GM12892 (cell line): ENCODE measurements at places on chromosomes 2 and 18.
A peak's percentile ranks its signal among the peaks of the same experiment; 100 is the strongest.

DNA sequence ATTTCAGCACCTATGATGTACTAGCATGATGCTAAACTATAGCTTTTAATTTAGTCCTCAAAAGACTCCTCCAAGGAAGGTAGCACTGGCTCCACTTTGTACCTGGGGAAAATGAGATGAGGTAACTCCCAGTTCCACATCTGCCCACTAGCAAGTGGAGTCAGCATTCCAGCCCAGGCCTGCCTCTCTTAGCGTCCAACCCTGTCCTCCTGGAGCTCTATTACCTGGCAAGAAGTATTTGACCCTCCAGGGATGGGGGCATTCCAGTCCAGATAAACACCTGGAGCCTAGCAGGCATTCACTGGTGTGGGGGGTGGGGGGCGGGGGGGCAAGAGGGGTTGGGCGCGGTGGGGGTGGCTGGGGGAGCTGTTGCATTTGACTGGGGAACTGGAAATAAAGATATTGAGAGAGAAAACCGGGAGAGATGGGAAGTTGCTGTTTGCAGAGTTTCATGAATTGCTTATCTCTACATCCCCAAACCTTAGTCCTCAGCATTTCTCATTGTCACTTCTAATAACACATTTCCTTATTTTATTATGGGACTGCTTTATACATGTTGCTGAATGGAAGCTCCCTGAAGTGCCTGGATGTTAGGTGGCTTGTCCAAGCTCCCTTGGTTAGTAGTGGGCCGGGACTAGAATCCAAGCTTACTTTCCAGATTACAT lies 22.0 kb upstream of the FZD5 start:
- DNase-seq, result no peak

DNA sequence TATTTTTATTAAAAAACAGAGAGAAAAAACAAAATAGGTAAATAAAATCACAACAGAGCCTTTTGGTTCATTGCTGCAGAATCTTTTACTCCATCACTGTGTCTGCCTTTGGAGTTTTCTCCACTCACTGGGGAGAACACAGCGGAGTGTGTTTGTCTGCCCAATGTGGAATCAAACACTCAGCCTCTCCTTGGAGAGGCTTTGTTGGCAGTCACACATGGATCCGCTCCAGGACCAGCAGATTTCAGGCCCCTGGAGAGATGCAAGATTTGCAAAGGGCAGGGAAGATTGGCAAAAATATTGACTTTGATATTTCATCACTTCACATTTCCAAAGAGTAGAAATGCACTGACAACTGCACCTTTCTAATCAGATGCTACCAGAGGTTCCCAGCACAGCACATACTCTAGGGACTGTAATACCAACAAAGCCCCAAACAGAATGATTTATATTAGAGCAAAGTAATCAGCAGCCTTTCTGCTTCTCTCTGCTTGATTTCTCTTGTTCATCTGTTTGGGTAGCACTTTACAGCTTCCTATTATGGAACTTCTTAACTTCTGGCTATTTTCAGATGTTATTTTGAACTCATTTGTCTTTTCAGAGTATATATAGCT lies 1898.8 kb upstream of the PIK3C3 start:
- DNase-seq, result no peak

- peak; percentile 41 for DNase-seq
Measured at GRCh38 chr2:69946351-69947324, 14.8 kb downstream of the ASPRV1 start.

- no peak for DNase-seq
Measured at GRCh38 chr2:132965460-132965859, 295.5 kb upstream of the LYPD1 start.

- no peak for DNase-seq
Measured at GRCh38 chr2:69450735-69451416, 13.6 kb upstream of the NFU1 start.

- no peak for DNase-seq
Measured at GRCh38 chr2:238136820-238137537, 1.5 kb upstream of the KLHL30 start.

GRCh38 chr18:45974088-45974536 lies 7.0 kb upstream of the EPG5 start:
- DNase-seq, result no peak

DNA sequence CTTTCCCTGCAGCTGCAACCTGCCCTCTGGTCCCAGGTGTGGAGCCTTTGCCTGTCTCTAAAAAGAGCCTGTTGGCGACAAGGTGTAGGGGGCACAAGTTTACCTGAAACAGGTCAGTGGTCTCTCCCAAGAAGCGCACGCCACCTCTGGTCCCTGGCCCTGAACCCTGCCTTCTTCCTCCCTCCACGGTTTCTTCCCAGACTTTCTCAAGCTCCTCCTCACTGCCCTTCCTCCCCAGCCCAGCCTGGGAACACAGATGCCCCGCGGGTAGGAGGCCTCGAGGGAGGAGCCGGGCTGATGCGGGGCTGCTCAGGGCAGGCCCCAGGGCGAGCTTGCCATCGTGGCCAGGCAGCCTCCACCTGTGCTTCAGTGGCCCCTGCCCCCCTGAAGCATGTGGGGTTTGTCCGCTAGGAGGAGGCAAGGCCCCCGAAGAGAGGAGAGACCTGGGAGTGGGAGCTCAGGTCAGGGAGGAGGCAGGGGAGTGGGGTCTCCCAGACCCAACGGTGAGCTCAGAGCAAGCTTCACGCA lies 89.5 kb downstream of the SMAD7 start:
- DNase-seq, result no peak

DNA sequence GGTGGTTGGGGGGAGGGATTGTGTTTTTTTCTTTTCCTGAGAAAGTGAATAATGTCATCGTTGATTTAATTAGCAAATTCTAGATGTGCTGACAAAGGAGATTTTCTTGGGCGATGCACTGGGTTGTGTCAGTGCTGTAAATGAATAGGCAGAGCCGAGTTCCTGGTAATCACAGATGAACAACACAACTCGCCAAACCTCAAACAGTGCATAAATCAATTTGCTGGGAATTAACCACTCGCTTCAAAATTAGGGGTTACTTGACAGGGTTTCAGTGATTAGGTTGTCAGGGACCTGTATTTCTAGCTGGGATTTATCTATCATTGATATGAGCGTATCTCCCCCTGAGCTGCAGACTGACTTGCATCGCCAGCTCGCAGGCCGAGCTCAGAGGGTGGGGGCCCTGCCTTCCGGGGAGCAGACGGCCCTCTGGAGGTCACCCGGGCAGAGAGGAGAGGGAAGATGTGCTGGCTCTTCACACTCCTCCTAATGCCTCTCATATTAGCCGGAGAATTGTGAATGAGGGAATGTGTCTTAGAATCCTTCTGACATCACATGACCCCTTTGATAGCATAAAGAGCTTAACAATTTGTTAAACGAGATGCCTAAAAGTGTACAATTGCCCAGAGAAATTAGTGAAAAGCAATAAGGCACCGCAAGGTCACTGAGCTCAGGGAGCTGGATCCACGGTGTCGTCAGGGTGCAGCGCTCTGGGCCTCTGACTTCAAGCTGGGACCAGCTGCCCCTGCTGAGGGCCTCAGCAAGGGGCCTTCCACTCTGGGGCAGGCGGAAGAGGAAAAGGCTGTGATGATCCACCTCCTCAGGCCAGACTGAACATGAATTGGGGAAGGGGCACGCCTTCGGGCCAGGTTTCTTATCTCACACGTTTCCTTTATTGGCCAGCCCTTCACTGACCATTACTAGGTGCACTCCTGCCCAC lies 48.9 kb downstream of the SMIM21 start:
- no peak for DNase-seq

DNA sequence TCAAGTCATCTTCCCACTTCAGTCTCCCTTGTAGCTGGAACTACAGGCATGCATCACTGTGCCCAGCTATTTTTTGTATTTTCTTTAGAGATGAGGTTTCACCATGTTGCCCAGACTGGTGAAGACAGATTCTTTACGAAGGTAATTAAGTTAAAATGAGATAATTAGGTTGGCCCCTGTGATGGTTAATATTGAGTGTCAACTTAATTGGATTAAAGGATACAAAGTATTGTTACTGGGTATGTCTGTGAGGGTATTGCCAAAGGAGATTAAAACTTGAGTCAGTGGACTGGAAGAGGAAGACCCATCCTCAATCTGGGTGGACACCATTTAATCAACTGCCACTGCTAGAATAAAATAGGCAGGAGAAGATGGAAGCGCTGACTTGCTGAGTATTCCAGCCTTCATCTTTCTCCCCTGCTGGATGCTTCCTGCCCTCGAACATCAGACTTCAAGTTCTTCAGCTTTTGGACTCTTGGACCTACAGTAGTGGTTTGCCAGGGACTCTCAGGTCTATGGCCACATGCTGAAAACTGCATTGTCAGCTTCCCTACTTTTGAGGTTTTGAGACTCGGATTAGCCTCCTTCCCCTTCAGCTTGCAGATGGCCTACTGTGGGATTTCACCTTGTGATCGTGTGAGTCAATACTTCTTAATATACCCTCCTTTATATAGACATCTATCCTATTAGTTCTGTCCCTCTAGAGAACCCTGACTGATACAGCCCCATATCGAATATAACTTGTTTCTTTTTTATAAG lies 269.1 kb downstream of the TMX3 start:
- no peak for DNase-seq

GRCh38 chr2:201644001-201644400 lies 698 bp upstream of the TMEM237 start:
- no peak for DNase-seq

DNA sequence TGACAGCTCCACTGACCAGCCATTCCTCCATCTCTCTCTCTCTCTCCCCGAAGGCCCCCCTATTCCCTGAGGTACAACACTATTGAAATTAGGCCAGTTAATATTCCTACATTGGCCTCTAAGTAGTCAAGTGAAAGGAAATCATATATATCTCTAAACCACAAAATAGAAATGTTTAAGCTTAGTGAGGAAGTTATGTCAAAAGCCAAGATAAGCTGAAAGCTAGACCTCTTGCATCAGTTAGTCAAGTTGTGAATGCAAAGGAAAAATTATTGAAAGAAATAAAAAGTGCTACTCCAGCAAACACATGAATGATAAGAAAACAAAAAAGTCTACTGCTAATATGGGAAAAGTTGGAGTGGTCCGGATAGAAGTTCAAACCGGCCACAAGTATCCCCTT lies 301.3 kb upstream of the RBMS1 start:
- no peak for DNase-seq

DNA sequence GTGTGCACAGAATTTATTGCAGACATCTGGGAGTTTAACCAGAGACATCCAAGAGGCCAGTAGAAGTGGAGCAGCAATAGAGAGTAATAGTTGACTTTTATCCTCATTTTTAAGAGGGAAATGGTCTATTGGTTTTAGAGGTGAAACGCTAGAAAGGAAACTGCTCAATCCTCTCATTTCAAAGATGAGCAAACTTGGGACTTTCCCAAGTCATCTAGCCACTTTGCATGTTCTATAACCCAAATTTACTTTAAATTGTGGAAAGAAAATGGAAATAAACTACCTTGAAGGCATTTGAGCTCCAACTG lies 601.7 kb downstream of the ARHGAP15 start:
- DNase-seq, result no peak

DNA sequence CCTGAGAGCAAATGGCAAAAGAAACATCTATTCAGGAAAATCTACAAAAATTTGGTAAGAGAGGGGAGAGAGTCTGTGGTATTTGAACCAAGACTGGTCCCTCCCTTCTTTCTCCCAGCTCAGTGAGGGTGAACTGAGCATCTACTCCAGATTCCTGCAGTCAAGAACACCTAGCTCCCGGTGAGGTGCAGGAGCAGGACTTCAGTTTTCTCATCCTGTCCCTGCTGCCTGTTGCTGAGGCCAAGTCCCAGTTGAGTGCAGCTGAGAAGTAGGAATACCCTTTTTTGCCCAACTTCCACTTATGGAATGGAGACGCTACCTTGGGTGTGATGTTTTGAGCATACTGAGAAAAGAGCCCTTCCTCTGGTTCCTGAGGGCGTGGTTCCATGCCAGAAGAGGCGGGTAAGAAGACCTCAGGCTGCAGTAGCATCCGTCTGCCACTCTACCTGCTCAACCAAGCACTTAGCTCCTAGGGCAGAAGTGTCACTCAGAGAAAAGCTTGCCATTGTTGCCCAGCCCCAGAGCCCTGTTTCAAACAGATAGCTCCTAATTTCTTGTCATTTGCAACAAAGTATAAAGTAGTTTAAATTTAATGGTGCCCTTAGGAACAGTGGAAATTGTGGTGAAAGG lies 112.9 kb downstream of the SOS1 start:
- DNase-seq, result no peak

DNA sequence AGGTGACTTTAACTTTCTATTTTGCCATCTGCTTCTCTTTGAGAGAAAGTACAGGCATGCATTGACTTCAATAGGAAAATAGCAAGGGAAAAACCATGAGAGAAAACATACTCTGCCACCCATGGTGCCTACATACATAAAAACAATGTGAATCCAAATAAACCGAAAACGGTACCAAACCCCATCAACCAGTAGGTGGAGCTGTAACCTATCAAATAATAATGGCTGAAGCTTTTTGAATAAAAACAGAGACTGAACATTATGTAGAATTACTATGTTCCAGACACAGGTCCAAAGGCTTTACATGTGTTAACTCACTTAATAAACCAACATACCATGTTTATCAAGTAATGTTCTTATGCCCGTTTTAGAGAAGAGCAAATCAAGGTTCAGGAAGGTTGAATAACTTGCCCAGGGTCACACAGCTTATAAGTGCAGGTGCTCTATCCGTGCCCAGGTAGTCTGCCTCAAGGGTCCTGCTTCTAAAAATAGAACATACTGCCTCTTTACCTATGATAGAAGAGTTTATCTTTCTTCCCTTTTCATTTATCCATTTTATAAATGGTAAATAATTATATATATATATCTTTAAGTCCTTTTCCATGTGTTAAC lies 293.9 kb upstream of the SYT4 start:
- DNase-seq, result no peak

DNA sequence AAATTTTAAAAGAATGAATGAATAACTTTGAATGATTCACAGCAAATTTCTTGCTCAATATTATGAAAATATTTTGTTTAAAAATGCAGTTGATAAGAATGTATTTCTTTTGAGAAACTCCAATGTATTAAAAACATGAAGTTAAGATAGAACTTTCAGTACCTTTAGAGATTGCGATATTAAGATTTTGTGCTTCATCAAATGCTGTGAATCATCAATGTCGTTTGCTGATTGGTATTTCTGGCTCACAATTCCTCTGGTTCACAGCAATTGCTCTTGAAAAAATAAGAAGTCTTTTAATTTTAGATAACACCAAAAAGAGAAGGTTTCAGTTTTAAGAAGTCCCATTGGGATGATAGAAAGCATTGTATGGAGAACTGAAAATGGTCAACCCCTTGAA lies 228.7 kb downstream of the IKZF2 start:
- DNase-seq, result no peak

DNA sequence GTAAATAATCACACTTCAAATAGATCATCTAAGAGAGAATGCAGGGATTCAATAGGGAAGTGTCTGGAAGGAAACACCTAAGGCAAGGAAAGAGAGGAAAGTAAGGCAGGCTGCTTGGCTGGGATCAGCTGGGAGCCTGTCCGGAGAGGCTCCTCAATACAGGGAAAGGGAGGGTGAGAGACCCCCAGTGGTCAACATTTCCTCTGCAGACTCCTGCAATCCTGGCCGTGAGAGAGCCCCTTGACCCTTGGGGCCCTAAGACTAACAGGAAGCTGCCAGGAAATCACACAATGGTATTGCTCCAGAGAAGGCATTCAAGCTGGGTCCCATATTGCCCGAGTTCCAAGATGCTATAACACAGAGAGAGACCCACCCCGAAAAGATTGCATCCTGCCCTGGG lies 549.4 kb downstream of the NYAP2 start:
- DNase-seq, result no peak
